Mesendoderm (in vitro differentiated cells): ENCODE measurements at places on chromosomes 4 and X.

GRCh38 chr4:78863254-78863869, 75.9 kb downstream of the PAQR3 start:
- DNase-seq: no peak

GRCh38 chr4:33780952-33781791, 2463.1 kb downstream of the ARAP2 start:
- no peak for DNase-seq

GRCh38 chrX:6748595-6748994, 213.7 kb upstream of the VCX3A start:
- DNase-seq: no peak

DNA sequence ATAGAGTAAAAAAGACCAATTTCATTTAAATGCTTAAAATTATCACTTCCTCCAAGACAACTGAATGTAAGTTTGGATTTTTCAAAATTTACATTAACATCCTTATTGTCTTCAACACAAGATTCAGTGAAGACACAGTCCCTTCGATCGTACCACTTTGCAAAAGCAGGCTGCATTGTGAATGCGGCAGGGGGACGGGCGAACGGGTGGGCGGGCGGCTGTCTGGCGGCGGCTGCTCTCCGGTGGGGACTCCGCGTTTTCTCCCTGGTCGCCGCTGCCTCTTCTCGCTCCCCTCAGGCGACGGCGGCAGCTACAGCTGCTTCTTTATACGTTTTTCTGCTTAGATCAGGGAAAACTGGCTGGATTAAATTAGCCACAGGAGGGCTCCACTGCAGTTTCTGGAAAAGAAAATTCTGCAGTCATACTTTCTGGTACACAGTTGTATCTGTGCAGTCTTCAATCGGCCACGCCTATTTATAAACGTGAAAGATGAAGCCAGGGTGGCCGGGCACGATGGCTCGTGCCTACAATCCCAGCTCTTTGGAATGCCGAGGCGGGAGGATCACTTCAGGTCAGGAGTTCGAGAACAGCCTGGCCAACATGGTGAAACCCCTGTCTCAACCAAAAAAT, 33.9 kb upstream of the HPF1 start:
- DNase-seq: peak; percentile 78

- no peak for DNase-seq
Observed at GRCh38 chrX:19683358-19683757, 168.1 kb upstream of the MAP3K15 start.

DNA sequence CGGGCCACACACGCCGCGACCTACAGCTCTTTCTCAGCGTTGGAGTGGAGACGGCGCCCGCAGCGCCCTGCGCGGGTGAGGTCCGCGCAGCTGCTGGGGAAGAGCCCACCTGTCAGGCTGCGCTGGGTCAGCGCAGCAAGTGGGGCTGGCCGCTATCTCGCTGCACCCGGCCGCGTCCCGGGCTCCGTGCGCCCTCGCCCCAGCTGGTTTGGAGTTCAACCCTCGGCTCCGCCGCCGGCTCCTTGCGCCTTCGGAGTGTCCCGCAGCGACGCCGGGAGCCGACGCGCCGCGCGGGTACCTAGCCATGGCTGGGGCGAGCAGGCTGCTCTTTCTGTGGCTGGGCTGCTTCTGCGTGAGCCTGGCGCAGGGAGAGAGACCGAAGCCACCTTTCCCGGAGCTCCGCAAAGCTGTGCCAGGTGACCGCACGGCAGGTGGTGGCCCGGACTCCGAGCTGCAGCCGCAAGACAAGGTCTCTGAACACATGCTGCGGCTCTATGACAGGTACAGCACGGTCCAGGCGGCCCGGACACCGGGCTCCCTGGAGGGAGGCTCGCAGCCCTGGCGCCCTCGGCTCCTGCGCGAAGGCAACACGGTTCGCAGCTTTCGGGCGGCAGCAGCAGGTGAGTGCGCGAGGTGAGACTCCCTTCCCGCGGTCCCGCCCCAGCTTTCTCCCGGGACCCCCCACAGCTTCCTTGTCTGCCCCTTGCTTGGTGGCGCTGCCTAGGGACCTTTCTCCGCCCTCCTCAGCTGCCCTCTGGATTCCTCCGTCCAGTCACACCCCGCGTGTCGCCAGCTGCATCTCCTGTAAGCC, 678 bp downstream of the BMP3 start:
- peak; percentile 31 for DNase-seq

GRCh38 chr4:40285692-40286091, 49.4 kb upstream of the CHRNA9 start:
- DNase-seq: no peak

- peak; percentile 7 for DNase-seq
Observed at GRCh38 chrX:32483534-32484136, 727.7 kb downstream of the DMD start.

- no peak for DNase-seq
Observed at GRCh38 chr4:20044966-20045365, 206.7 kb upstream of the SLIT2 start.

DNA sequence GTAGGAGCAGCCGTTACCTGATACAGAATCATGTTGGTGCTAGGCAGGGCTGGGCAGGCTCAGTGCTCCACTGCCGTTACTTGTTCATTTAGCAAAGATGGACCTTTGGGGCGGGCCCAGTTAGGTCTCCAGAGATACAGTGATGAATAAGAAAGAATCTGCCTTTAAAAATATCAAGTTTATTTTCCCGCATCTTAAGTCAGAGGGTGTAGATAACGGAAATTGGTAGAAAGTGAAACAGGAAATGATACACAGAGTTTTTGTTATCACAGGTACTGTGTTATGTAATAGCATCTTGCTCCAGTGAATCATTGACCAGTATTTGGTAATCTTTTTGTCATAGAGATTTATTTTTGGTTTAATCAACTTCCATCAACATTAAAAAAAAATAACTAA, 5.5 kb downstream of the TMEM131L start:
- DNase-seq: no peak

GRCh38 chrX:82782014-82782413, 726.1 kb upstream of the POU3F4 start:
- DNase-seq: no peak

DNA sequence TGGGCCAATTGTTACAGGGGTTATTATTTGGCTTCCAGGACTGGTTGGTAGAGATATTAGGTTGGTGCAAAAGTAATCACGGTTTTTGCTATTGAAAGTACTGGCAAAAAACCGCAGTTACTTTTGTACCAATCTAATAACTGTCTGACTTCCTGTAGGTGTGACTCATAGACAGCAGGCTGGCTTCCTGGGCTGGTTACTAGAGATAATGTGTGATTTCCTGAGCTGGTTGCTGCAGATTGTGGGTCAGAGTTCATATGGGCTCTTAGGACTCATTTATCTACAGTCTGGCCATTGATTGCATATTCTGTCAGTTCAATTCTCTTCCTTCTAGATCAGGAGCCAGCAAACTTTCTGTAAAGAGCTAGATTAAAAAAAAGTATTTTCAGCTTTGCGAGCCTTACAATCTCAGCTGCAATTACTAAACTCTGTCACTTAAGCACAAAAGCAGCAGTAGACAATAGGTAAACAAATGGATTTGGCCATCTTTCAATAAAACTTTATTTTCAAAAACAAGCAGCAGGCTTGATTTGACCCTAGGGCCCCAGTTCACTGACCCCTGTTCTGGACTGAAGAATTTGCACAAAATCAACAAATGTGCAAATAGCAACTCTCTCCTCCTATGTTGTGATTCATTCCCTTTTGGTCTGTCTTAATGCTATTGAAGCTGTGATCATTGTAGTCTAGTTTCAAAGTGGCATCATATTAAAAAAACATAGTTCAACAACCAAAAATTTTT, 50.8 kb upstream of the BOD1L1 start:
- DNase-seq: no peak
